ENCODE measurements at places on chromosomes 6 and 20. TPM values are rescaled to one million over a fixed set of nuclear protein-coding genes. Genes with fewer than 3 reads are reported as not detected.

DNA sequence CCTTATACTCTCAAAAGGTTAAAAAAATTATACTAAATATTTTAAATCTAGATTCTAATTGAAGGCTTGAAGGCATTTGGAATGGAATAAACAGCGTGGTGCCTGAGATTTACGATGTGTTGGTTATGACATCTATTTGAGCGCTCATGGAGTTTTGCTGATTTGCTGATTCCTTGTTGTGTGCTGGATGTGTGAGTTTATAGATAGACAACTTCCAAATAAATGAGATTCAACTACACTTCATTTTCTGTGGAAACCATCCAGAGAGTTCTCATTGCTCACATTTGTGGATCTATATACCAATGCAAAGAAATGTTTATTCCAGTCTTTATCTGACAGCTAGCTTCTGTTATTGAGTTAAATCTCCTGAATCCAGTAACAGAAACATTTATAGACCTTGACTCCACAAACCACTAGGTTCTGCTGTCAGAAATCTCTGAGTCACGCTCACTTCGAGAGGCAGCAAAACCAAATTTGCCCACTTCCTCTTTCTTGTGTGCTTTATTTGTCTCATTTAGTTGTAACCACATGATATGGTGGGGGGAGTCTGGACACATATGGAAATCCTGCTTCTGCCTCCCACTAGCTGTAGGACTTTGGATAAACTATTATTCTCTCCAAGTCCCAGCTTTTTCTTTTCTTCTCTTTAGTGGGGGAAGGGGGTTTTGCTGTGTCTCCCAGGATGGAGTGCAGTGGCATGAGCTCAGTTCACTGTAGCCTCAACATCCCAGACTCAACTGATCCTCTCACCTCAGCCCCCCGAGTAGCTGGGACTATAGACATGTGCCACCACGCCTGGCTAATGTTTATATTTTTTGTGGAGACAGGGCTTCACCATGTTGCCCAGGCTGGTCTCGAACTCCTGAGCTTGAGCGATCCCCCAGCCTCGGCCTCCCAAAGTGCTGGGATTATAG is 54.5 kb downstream of the IPCEF1 start:
- peaks cover 25% of the 10 kb centered on the region for H3K4me1 ChIP-seq
- H3K27ac ChIP-seq, result peak overlapping the region; percentile 44
- no peak for DNase-seq
- no peak overlapping the region for H3K4me3 ChIP-seq
- H3K36me3 ChIP-seq, result no peaks in the 10 kb centered on the region
- H3K27me3 ChIP-seq, result no peaks in the 10 kb centered on the region

DNA sequence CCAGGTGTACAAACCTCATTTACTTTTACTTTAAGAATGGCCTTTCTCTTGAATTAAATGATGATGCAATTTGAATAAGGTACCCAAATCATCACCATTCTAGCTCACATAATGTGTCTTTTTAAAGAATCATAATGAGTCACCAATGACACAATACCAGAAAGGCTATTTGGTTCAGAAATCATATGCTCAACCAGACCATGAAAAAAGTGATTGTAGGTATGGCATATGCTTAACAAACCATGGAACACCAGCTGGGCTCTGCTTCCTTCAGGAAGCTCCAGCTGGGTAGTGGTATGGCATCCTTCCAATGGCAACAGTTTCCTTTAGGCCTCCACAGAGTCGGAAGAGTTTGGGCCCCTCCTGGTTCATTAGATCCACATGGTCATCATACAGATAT is 128.2 kb downstream of the FRK start:
- no peaks in the 10 kb centered on the region for H3K27me3 ChIP-seq
- H3K4me1 ChIP-seq, result peaks cover 7% of the 10 kb centered on the region
- no peak for DNase-seq
- H3K36me3 ChIP-seq, result no peaks in the 10 kb centered on the region

GRCh38 chr6:107101211-107101610 is 14.1 kb downstream of the BEND3 start:
- no peaks in the 10 kb centered on the region for H3K36me3 ChIP-seq
- no peaks in the 10 kb centered on the region for H3K27me3 ChIP-seq
- no peak for DNase-seq
- no peak overlapping the region for H3K4me3 ChIP-seq
- no peak overlapping the region for H3K27ac ChIP-seq
- peaks cover 6% of the 10 kb centered on the region for H3K4me1 ChIP-seq

DNA sequence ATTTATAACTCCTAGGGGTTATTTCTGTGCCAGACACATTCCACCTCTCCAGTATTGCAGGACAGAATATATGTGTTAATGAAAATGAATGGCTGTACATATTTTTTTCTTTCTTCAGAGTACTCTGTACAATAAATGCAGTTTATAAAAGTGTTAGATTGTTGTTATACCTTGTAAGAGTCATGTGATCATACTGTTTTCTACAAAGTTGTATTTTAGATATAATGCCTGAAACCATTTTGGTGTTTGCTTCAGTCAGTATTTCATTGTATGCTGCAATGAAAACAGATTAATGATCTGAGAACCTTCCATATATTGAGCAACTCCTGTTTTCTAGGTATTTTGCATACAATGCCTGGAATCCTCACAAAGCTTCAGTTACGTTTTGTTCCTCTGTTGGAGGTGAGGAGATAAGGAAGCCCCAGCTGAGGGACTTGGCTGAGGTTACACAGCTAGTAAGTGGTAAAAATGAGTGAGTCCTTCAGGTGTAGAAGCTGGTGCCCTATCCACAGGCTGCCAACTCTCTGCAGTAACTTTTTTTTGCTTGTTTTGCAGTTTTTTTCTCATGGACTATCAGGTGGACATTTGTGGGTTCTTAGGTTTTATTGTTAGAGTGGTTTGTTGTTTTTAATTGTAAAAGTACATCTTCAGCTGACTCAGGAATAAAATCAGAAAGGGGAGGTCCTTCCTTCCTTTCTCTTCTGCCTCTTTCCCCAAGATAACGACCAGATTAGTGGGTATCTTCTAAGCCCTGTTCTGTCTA is 11.6 kb downstream of the PDCD2 start:
- no peaks in the 10 kb centered on the region for H3K4me1 ChIP-seq
- H3K4me3 ChIP-seq, result no peak overlapping the region
- no peak for DNase-seq
- H3K27me3 ChIP-seq, result no peaks in the 10 kb centered on the region
- H3K27ac ChIP-seq, result no peak overlapping the region

DNA sequence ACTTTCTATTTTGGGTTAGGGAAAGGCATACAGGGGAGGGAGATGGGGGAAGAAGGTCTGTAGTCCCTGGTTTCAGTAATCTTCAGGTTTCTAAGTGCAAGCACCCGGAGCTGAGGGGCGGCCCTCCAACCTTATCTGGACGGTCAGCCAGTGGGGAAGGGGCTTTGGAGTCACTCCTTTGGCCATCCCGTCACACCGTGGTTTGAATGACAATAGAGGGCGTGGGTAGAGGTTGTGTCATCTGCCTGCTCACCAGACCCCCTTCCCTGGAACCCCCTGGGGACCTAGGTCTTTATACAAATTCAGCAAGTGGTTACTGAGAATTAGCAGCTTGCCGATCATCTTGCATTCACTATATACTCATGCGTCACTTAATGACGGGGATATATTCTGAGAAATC is 29.1 kb downstream of the STK35 start:
- no peaks in the 10 kb centered on the region for H3K27me3 ChIP-seq
- H3K36me3 ChIP-seq, result no peaks in the 10 kb centered on the region
- peak overlapping the region; percentile 56 for H3K27ac ChIP-seq
- DNase-seq, result no peak

The CDC25B gene
- 8.1 TPM for total RNA-seq

The BCAS1 gene
- not detected for total RNA-seq

The TCFL5 gene
- 6.6 TPM for total RNA-seq
